ENCODE measurements at places on chromosomes 5 and 9.

- peaks cover 9% of the 10 kb centered on the region for H3K4me1 ChIP-seq
- H3K4me3 ChIP-seq: no peak overlapping the region
- H3K36me3 ChIP-seq: no peaks in the 10 kb centered on the region
- no peaks in the 10 kb centered on the region for H3K27me3 ChIP-seq
- DNase-seq: peak; percentile 72
Observed at GRCh38 chr5:54646356-54647101, 129.0 kb downstream of the SNX18 start.

GRCh38 chr5:139678751-139679750, 30.9 kb downstream of the CXXC5 start:
- H3K36me3 ChIP-seq: peaks cover 5% of the 10 kb centered on the region
- no peak overlapping the region for H3K4me3 ChIP-seq
- H3K4me1 ChIP-seq: peaks cover 22% of the 10 kb centered on the region
- DNase-seq: no peak

GRCh38 chr9:121738411-121738810, 87.0 kb downstream of the DAB2IP start:
- peak overlapping the region; percentile 33 for H3K4me3 ChIP-seq
- peak overlapping the region; percentile 91 for H3K27ac ChIP-seq
- H3K27me3 ChIP-seq: no peaks in the 10 kb centered on the region

GRCh38 chr9:87579781-87580541, 82.3 kb downstream of the DAPK1 start:
- no peaks in the 10 kb centered on the region for H3K36me3 ChIP-seq
- no peak overlapping the region for H3K4me3 ChIP-seq
- no peak for DNase-seq
- H3K4me1 ChIP-seq: peaks cover 18% of the 10 kb centered on the region
- H3K27ac ChIP-seq: no peak overlapping the region

- H3K4me1 ChIP-seq: no peaks in the 10 kb centered on the region
- H3K27ac ChIP-seq: no peak overlapping the region
- DNase-seq: no peak
Observed at GRCh38 chr5:606061-606460, 6.1 kb upstream of the CEP72 start.

- no peak for DNase-seq
- H3K4me1 ChIP-seq: no peaks in the 10 kb centered on the region
- H3K36me3 ChIP-seq: no peaks in the 10 kb centered on the region
- H3K27me3 ChIP-seq: no peaks in the 10 kb centered on the region
- no peak overlapping the region for H3K4me3 ChIP-seq
- no peak overlapping the region for H3K27ac ChIP-seq
Observed at GRCh38 chr5:173720953-173721600, 104.6 kb upstream of the BOD1 start.

- H3K4me1 ChIP-seq: no peaks in the 10 kb centered on the region
- no peak for DNase-seq
- no peak overlapping the region for H3K27ac ChIP-seq
- no peak overlapping the region for H3K4me3 ChIP-seq
Observed at GRCh38 chr5:113612060-113612496, 98.6 kb downstream of the YTHDC2 start.

DNA sequence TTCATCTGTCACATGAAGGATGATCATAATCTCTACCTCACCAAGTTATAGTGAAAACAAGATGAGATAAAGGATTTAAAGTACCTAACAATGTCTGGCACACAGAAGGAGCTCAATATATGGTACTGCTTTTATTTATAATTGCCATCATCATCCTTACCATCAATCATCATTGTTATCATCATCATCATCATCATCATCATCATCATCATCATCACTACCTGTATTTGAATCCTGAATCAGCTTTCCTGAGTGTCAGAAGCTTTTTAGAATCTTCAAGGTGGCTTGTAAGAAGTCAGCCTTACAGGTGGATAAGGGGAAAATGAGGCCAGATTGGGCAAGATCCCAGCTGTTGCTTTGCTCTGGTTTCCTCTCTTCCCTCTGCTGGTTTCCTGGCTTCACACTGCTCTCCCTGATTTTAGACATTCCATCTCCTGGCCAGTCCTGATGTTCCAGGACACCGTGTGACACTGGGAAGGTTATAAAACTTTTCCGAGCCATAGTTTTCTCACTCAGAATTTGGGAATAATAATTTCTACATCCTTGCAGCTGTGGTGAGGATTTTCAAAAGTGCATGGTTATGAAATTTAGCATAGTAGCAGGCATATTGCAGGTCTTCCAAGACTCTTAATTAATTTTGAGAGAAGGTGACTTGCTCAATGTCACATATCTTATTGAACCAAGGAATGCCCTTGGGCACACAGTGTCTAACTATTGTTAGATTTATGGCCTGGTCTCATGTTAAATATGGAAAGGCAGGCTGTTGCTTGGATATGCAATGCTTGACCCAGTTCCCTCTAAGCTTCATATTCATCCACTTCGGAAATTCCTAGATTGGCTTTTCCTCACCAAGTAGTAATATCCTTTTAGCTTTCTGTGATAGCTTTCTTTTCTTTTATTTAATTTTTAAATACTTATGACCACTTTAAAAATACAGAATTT, 160.7 kb downstream of the TMEM38B start:
- no peaks in the 10 kb centered on the region for H3K36me3 ChIP-seq
- no peak for DNase-seq
- H3K4me1 ChIP-seq: no peaks in the 10 kb centered on the region
- H3K4me3 ChIP-seq: no peak overlapping the region
- H3K27ac ChIP-seq: no peak overlapping the region

GRCh38 chr9:89612566-89613278, 7.9 kb downstream of the GADD45G start:
- no peaks in the 10 kb centered on the region for H3K27me3 ChIP-seq
- no peak overlapping the region for H3K4me3 ChIP-seq
- peaks cover under 1% of the 10 kb centered on the region for H3K4me1 ChIP-seq
- no peak for DNase-seq
- H3K36me3 ChIP-seq: no peaks in the 10 kb centered on the region

GRCh38 chr9:132597073-132597775, 14.8 kb downstream of the BARHL1 start:
- no peak overlapping the region for H3K4me3 ChIP-seq
- peaks cover 5% of the 10 kb centered on the region for H3K27me3 ChIP-seq
- no peak for DNase-seq
- H3K27ac ChIP-seq: no peak overlapping the region
- no peaks in the 10 kb centered on the region for H3K4me1 ChIP-seq

DNA sequence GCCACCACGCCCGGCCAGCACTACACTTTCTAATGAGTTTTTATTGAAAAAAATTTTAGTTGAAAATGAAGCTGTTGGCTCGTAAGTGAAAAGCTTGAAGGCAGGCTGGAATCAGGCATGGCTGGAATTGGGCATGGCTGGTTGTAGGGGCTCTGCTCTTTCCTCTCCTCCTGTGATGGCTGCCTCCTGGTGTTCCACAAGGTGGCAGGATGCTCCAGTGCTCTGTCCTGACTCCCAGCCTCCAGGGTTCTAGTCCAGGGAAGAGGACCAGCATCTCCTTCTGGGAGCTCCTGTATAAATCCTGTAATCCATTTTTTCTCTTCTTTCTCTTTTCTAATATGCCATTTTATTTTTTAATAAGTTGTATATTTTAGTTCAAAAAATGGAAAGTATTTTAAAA, 57.2 kb upstream of the DHFR start:
- DNase-seq: no peak
- H3K36me3 ChIP-seq: no peaks in the 10 kb centered on the region
- H3K4me3 ChIP-seq: no peak overlapping the region
- no peaks in the 10 kb centered on the region for H3K4me1 ChIP-seq
- H3K27me3 ChIP-seq: no peaks in the 10 kb centered on the region

DNA sequence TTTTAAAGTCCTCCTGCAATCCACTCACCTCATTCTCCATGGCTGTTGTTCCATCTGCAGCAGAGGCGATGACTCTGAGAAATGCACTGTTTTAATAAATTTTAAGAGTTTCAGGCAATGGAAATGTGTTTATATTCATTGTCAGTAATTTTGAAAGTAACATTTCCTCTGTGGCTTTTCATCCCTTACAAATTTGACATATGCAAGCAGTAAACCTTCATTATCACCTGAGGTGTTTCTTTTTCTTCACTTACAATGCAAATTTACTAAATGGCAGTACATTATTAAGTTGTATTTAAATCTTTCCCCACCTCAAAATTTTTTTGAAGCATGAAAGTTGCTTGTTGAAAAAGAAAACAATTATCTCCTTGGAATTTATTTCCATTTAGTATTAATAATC, 136.9 kb downstream of the DIRAS2 start:
- no peaks in the 10 kb centered on the region for H3K4me1 ChIP-seq
- no peaks in the 10 kb centered on the region for H3K36me3 ChIP-seq
- H3K27ac ChIP-seq: no peak overlapping the region
- H3K27me3 ChIP-seq: no peaks in the 10 kb centered on the region

- H3K27ac ChIP-seq: no peak overlapping the region
- H3K4me3 ChIP-seq: no peak overlapping the region
- H3K36me3 ChIP-seq: no peaks in the 10 kb centered on the region
- H3K27me3 ChIP-seq: no peaks in the 10 kb centered on the region
- H3K4me1 ChIP-seq: no peaks in the 10 kb centered on the region
Observed at GRCh38 chr5:128784726-128785125, 180.6 kb upstream of the SLC27A6 start.

GRCh38 chr5:177490311-177490991, 7.0 kb downstream of the PDLIM7 start:
- H3K27ac ChIP-seq: peak overlapping the region; percentile 96
- H3K27me3 ChIP-seq: no peaks in the 10 kb centered on the region
- peaks cover 44% of the 10 kb centered on the region for H3K4me1 ChIP-seq
- H3K36me3 ChIP-seq: no peaks in the 10 kb centered on the region
- H3K4me3 ChIP-seq: no peak overlapping the region

Measured in transverse colon (tissue), 4 donors.